ENCODE measurements at places on chromosomes 7 and 10.

DNA sequence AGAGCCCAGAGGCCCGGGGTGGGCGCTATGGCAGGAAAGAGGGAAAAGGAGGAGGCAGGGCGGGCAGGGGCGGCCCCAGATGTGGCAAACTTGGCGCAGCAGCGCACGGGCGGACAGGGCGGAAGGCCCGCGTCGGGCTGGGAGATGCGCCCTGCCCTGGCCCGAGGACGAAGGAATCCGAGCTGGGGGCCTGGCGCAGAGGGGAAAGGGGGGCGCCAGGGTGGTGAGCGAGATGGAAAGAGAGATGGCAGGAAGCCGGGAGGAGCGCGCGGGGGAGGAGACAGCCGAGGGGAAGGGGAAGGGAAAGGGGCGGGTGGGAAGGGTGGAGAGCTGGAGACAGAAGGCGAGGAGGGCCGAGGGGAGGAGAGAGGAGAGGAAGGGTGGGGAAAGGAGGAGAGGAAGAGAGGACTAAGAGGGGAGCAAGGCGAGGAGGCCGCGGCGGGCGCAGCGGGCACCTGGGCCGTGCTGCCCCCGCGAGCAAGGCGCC is at the start of gene MARVELD1:
TSS of gene MARVELD1 (plus strand) at position 392 of the 487 bp plus-strand sequence. CDS start 147 bp downstream, outside the sequence.
- peak; percentile 40 for DNase-seq

DNA sequence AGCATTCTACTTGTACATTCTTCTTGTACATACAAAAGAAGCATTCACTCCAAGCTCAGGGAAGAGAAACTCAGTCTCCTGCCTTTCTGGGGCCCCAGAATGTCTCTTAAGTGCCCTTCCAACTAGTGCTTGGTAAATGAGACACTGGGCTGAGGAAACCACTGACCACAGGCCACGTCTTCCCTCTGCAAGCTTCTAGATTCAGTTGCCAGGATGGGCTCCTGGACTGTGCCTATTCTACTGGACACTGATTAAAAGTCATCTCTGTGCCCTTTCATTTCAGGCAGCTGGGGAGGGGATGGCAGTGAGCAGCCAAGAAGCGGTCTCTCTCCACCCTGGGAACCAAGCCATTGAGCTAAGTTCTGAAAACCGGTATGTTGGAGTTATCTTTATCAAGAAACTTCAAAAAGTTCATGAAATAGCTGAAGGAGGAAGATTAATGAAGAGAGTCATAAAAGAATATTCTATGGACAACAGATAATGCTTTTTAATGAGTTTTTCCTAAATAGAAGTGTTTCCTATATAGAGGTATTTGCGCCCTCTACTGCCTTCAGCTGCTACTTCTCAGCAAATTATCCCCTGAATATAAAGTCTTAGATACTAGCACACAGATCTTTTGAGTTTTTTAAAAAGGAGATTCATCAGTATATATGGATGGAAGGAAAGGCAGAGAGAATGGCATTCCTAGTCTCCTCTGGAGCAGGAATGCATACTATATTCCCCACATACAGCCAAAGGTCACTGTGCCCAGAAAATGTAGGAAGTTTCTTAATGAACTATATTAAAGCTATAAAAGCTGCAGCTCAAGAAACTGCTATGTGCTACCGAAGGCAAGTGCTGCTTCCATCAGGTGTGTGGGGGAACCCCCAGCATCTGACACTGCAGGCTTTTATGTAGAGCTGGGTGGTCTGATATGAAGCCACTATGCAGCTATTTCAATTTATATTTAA is 8.4 kb upstream of the IFIT1B start:
- DNase-seq, result no peak

GRCh38 chr10:95346715-95347401 is 56.1 kb upstream of the PDLIM1 start:
- DNase-seq, result no peak

DNA sequence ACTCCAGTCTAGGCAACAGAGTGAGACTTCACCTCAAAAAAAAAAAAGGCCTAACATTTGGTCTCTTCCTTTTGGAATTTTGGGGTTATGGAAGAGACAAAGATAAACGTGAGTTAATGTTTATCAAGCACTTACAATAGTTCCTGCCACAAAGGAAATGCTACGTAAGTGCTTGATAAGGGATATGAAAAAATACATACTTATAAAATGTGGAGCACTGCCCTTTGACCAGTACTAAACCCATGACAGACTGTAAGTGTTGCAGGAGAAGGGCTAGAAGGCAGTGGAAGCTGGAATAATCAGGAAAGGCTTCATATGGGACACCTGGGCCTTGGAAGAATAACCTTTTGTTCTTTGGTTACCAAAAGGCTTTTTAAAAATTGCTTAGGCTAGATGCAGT is 25.5 kb downstream of the TMEM248 start:
- no peak for DNase-seq

DNA sequence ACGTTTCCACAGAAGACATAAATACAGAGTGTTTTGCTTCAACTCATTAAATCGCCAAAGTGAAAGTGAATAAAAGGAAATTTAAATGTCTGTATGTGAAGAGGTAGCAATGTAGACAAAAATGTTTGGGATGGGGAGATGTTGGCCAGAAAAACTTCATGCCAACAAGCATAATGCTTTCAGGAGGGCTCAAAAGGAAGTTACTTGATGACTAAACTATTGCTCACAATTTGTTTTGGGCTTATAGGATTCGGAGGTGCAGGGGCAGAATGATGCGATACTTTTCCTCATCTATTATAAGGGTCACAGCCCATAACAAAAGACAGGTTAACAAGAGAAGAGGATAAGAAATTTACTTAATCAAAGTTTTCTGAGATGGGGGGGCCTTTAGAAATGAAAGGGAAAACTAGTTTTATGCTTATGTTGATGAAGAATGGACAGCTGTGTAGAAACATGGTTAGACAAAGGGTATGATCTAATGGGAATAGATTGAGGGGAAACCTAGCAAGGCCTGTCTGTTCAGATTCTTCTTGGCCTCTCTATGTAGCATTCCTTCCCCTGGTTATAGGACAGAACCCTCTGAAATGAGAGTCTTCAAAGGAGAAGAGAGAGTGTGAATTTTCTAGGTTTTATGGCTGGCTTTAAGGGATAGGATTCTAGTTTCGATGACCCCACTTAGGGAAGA is 898.6 kb downstream of the LRMDA start:
- no peak for DNase-seq

Measured in activated CD4-positive, alpha-beta T cell treated with anti-CD3 and anti-CD28 coated beads, Interleukin-2, amount 50 U/mL, for 48 hours (primary cell).